NCI-H460 (cell line): ENCODE measurements at places on chromosomes 3 and 15. TPM values are rescaled to one million over a fixed set of nuclear protein-coding genes. Genes with fewer than 3 reads are reported as not detected.

DNA sequence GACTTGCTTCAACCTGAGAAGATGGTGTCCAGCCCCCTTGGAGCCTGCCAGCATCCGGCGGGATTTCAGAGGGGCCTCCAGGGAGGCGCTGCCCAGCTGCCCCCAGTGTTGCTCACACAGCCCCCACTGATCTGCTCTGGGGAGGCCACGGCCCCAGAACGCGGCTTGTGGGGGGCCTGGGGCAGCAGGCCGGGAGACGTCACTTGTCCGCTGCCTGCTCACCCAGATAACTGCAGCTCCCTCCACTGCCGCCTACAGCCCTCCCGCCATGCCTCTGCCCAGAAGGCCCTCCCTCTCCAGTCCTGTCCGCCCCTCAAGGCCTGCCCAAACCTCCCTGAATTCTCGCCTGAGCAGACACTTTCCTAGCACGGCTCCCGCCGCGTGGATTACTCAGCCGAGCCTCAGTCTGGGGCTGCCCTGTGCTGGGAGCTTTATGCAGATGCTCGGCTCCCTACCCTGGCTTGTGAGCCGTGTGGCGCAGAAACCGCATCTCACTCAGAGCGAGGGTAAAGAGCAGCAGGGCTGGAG lies 17.2 kb upstream of the ADIPOQ start:
- DNase-seq = no peak

- no peak for DNase-seq
Observed at GRCh38 chr15:101398247-101398646, 91.3 kb downstream of the PCSK6 start.

DNA sequence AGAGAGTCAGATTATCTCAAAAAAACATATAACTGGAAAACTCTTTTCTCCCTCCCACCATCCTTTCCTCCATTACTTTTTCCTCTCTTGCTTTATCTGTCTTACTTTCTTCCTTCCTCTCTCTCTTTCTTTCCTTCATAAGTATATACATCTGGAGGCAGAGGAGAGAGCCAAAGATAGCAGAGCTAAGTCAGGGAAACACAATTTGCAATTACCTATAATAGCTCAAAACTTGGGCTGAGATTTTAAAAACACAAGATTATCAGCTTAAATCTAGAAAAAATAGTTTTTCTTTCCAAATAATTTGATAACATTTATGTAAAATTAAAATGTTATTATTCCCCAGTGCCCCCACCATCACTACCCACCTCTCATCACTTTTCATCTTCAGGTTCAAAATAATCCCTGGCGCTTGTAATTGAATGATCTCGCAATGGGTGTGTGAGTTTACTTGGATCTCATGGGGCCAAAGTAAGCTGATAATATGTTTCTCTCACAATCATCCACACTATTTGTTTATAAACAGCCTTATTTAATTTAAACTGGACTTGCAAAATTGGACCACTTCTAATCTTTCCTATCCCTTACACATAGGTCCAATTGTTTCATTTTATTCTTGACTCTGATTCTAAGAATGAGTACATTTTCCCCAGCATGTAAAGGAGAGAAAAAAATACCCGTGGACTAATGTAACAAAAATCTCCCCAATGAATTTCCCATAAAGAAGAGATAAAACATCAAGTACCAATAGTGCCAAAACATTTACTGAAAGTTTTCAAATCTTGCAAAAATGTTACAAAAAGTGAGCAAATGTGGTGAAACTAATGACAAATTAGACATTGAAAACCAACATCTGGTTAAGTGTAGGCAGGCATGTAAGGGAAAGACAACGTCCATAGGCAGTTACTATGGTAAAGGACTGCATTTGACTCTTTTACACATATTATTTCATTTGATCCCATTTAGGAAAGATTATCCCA lies 236.9 kb downstream of the DTWD1 start:
- no peak for DNase-seq

GRCh38 chr3:171321559-171322360 lies 138.4 kb downstream of the TNIK start:
- no peak for DNase-seq

Gene CSPG4
- 0.10 and 0.20 TPM in 2 replicates for total RNA-seq

Gene ALS2CL
- 1.4 and 2.9 TPM in 2 replicates for total RNA-seq

Gene GPR62
- not detected in 2 replicates for total RNA-seq

DNA sequence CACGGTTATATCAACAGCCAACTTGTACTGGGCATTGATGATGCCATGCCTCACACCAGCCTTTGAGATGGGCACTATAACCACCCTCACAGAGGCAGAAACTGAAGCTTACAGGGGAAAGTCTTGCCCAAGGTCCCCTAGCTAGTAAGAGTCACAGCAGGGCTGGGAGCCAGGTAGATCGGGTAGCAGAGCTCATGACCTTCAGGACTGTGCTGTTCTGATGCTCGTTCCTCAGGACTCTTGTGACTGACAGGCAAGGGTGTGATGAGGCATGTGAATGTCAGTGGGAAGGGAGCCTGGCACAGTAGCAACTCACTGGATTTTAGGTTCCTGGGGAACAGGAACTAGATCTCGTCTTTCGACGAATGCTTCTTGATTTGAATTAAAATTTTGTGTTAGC lies 65.7 kb downstream of the RLBP1 start:
- DNase-seq = no peak

Gene CPN2
- total RNA-seq = not detected in 2 replicates

DNA sequence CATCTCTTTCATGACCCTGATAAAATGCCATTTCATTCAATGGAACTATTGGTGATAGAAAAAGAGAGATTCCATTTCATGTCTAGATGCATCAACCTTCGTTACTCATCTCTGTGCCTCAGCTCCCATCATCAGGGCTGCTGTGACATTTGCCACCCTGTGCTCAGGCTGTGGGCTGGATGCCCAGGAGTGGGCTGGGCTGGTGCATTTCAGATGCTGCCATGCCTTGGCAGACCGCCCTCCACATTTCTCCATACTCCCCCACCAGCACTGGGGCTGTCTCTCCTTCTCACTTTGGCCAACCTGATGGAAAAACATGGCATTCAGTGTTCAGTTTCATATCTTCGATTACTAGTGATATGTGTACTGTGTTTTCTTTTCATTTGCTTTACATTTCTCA lies 59.1 kb downstream of the DNASE1L3 start:
- DNase-seq = no peak

GRCh38 chr3:99910752-99911290 lies 93.2 kb downstream of the CMSS1 start:
- no peak for DNase-seq

DNA sequence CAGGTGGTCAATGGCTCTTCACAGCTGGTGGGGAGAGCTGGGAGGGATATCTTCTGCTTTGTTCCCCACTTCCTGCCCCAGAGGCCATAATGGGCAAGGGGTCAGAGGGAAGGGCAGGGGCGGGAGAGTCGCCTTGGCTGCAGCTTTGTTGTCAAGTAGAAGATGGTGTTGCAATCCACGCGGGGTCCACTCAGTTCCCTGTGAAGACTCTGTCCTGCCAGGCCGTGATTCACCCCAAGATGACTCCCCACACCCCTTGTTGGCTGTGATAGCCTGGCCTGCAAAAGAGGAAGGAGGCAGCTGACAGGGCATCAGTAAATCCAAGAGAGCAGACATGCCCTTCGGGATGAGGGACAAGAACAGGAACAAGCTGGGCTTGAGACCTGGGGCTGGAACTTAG lies 6.9 kb downstream of the GALNT15 start:
- no peak for DNase-seq

GRCh38 chr3:56467108-56467507 lies 1.2 kb downstream of the ERC2 start:
- peak; percentile 58 for DNase-seq

GRCh38 chr3:54939557-54940300 lies 11.9 kb upstream of the LRTM1 start:
- DNase-seq = no peak

DNA sequence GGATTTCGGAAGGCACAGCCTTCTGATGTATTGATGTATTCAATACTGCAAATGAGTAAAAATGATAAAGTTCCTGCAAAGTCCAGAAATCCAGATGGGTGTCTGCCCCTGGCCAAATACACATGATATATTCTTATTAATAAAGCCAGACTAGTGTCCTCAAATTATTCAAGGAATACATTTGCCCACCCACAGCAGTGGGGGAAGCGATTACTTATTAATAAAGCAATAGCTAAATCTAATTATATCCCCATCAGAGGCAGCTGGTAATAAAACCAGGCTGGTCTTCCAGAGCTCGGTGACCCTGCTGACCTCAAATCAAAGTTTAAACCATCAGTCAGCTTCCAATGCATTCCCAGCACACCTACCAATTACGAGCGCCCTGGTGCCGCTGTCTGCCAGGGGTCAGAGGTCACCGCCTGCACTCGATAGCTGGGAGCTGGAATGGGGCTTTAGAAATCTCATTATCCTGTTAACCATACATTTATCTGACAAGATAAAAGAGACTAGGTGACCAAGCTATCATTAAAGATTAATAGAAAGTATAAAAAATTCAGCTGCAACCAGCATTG lies 330.3 kb downstream of the UACA start:
- DNase-seq = no peak

Gene DGKG
- 14.5 and 17.5 TPM in 2 replicates for total RNA-seq

GRCh38 chr3:28947061-28947460 lies 333.8 kb upstream of the RBMS3 start:
- no peak for DNase-seq

DNA sequence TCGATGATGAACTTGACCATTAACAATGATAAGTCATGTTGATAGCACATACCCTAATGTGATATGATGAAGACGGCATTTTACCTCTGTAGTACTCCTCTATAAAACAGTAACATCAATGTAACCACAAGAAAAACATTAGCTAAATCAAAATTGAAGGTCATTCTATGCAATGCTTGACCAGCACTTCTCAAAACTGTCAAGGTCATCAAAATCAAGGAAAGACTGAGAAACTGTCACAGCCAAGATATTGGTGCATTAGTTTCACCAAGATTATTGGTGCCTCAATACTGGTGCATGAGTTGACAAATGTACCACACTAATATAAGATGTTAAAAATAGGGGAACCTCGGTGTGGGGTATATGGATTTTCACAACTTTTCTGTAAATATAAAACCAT lies 251.1 kb upstream of the CNTN4 start:
- DNase-seq = no peak

GRCh38 chr3:144381607-144382006 lies 410.0 kb downstream of the DIPK2A start:
- no peak for DNase-seq
